Smooth muscle cell of the pulmonary artery (primary cell): ENCODE measurements at places on chromosomes 7 and 10. TPM values are rescaled to one million over a fixed set of nuclear protein-coding genes. Genes with fewer than 3 reads are reported as not detected.

ACHE gene
- total RNA-seq = 0.07 and 0.13 TPM in 2 replicates

CCL24 gene
- total RNA-seq = not detected in 2 replicates

PTTG1IP2 gene
- total RNA-seq = not detected in 2 replicates

DDX21 gene
- 56.6 and 79.9 TPM in 2 replicates for total RNA-seq

NT5C3A gene
- 9.5 and 10.0 TPM in 2 replicates for total RNA-seq

STAMBPL1 gene
- total RNA-seq = 7.6 and 48.9 TPM in 2 replicates

CRHR2 gene
- not detected in 2 replicates for total RNA-seq

SLC26A4 gene
- total RNA-seq = 0.56 and 1.2 TPM in 2 replicates

MCM10 gene
- 2.0 and 2.5 TPM in 2 replicates for total RNA-seq

PNLIPRP2 gene
- not detected in 2 replicates for total RNA-seq
